ENCODE measurements at places on chromosomes 2 and 18.

DNA sequence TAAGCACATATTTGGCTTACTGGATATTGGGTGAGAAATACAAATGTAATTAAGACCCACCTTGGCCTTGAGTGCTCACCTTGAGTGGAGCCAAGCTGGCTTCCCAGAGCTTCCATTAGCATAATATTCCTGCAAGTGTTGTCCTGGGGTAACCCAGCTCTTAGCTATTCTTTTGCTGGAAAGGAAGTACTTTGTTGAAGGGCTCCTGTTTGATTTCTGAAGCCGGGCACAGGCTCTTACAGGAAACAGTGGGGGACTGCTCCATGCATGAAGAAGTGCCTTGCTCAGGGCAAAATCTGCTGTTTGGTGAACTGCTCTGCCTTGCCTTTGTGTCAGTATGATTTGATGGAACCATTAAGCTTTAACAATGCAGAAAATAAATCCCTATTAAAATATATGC is 325.4 kb downstream of the SMAD2 start:
- DNase-seq = no peak
- no peak overlapping the region for H3K4me3 ChIP-seq
- no peaks in the 10 kb centered on the region for H3K36me3 ChIP-seq
- no peak overlapping the region for H3K27ac ChIP-seq

- no peaks in the 10 kb centered on the region for H3K4me1 ChIP-seq
- H3K27me3 ChIP-seq = no peaks in the 10 kb centered on the region
- H3K4me3 ChIP-seq = no peak overlapping the region
Observed at GRCh38 chr2:18611604-18612003, 22.2 kb upstream of the NT5C1B start.

GRCh38 chr2:129492548-129492947 is 486.9 kb upstream of the RAB6C start:
- no peak overlapping the region for H3K4me3 ChIP-seq
- no peak overlapping the region for H3K27ac ChIP-seq
- DNase-seq = no peak

DNA sequence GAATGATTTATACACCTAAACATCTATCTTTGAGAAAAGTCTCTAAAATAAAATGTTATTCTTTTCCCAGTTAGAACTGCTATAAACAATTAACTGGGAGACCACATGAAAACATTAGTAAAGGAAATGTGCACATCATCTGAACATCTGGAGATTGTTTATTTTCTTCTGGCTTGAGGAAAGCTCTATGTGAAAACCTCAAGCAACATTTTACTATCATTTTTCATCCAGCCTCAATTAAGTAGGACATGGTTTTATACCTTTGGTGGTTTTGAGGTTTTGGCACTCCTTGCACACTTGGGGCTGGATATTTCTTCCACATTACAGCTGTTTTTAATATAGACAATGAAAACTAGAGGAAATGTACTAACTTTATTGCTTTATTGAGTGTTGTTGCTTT is 609.5 kb upstream of the SLC8A1 start:
- H3K4me1 ChIP-seq = no peaks in the 10 kb centered on the region
- H3K4me3 ChIP-seq = no peak overlapping the region
- H3K27me3 ChIP-seq = no peaks in the 10 kb centered on the region

DNA sequence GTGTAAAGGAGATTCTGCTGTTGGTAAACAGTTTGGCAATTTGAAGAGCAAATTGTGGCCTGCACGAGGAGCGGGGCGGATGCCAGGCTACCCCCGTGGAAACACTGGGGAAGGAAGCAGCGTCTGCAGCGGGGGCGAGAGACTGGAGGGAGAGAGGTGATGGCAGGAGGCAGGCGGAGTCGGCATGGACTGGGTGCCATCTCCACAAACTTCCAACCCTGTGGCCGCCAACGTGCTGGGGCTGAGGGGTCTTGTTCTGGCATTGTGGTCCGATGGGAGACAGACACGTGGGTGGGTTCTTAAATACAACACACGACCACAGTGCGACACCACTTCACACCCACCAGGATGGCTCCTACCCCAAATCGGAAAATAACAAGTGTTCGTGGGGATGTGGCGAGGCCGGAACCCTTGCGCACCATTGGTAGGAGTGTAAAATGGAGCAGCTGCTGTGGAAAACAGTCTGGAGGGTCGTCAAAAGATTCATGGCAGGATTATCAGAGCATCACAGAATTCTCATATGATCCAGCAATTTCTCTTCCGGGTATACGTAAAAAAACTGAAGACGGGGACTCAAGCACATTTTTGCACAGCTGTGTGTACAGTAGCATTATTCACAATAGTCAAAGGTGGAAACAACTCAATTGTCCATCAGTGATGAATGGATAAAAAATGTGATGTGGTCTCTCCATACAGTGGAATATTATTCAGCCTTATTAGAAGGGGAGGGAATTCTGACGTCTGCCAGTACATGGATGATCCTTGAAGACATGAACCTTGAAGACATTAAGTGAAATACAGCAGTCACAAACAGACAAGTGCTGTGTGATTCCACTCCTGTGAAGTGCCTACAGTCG is 82.4 kb upstream of the HPCAL1 start:
- H3K36me3 ChIP-seq = no peaks in the 10 kb centered on the region
- H3K27me3 ChIP-seq = no peaks in the 10 kb centered on the region
- H3K27ac ChIP-seq = no peak overlapping the region
- no peak overlapping the region for H3K4me3 ChIP-seq
- DNase-seq = no peak

GRCh38 chr18:53817976-53818950 is 406.2 kb downstream of the MBD2 start:
- no peak overlapping the region for H3K4me3 ChIP-seq
- H3K27me3 ChIP-seq = no peaks in the 10 kb centered on the region
- H3K36me3 ChIP-seq = no peaks in the 10 kb centered on the region
- no peaks in the 10 kb centered on the region for H3K4me1 ChIP-seq

- no peaks in the 10 kb centered on the region for H3K36me3 ChIP-seq
- H3K27ac ChIP-seq = no peak overlapping the region
- H3K4me3 ChIP-seq = no peak overlapping the region
- DNase-seq = no peak
- H3K4me1 ChIP-seq = no peaks in the 10 kb centered on the region
Observed at GRCh38 chr2:43478412-43479086, 117.3 kb downstream of the THADA start.

DNA sequence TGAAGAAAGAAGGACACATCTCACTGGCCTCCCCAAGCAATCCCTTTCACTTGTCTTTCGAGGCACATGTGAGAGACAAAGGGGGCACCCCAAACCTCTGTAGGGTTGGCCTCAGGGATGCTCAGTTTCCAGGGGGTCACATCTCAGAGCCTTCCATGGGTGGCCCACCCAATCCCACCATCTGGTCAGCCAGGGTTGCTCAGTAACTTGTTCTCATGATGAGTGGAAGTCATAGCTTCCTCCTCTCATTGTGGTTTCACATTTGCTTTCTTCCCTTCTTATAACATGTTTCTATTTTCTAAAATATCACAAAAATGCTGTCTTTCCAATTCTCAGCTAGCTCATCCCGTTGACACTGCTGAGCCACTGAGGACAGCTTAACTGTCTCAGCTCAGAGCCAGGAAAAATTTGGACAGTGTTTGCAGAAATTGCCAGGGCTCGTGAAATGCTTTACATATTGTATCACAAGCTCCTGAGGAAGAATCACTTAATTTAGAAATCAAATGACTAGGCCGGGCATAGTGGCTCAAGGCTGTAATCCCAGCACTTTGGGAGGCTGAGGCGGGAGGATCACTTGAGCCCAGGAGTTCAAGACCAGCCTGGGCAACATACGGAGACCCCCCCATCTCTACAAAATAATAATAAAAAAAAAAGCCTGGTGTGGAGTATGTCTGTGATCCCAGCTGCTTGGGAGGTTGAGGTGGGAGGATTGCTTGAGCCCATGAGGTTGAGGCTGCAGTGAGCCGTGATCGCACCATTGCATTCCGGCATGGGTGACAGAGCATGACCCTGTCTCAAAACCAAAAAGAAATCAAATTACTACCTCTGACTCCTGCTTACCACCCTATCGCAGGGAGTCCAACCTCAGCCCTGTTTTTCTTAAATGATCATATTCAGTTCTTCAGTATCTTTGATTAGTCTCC is 129.3 kb downstream of the PRKCE start:
- no peaks in the 10 kb centered on the region for H3K36me3 ChIP-seq
- H3K27me3 ChIP-seq = no peaks in the 10 kb centered on the region
- no peaks in the 10 kb centered on the region for H3K4me1 ChIP-seq
- DNase-seq = no peak

DNA sequence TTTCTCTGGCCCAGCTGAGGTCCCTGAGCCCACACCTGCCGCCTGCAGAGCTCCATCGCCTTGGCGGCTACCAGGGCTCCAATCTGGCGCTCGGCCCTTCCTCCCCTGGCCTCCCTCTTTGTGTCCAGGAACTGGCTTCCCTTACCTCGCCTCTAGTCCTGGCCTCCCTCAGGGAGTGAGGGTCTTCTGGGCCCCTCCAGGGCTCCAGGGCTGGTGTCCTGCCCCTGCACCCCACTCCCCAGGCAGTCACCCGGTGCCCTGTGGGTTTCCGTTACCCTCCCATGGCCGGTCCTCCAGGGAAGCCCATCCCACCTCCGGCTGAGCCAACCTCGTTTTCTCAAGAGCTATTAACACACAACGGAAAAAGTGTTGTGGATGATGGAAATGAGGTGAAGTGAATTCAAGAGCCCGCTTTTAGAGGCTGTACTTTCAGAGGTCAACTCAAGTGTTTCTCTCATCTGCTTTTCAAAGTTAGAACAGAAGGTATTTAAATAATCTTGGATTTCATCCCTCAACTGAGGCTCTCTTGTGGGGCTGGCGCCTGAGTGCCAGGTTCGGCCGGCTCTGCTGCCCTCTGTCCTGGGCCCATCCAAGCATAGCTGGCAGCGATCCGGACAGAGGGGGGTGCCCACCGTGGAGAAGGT is 131.9 kb downstream of the ASB1 start:
- H3K4me1 ChIP-seq = no peaks in the 10 kb centered on the region
- no peaks in the 10 kb centered on the region for H3K36me3 ChIP-seq
- no peak overlapping the region for H3K4me3 ChIP-seq
- no peak for DNase-seq

DNA sequence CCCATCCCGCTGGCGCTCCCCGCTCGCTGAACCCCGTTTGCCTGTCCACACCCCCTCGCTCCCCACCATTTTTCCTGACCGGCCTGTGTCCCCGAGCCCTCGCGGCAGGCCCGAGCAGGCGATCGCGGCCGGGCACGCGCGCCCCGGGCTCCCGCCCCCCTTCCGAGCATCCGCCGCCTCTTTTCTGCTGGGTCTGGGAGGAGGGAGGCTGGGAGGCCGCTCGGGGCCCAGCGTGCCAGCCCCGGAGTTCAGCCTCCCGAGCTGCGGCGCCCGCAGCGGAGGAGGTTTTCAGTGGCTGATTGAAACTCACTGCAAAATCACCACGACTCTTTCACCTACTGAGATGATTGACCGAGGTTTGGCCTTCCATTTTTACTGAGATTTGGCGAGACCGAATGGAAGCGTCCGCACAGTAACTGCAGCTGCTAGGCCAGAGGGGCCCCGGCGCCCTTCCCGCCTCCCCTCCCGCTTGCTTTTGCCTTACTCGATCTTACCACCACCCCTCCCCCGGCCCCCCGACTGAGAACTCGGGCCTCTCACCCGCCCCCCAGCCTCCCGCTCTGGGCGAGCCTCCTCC is 4.8 kb downstream of the SOX11 start:
- H3K36me3 ChIP-seq = no peaks in the 10 kb centered on the region
- H3K4me1 ChIP-seq = no peaks in the 10 kb centered on the region
- H3K27me3 ChIP-seq = peaks cover 13% of the 10 kb centered on the region
- no peak overlapping the region for H3K4me3 ChIP-seq
- H3K27ac ChIP-seq = no peak overlapping the region

All from effector memory CD4-positive, alpha-beta T cell (primary cell).